Stimulated activated CD8-positive, alpha-beta memory T cell treated with anti-CD3 and anti-CD28 coated beads, Interleukin-15, amount 100 ng/mL, for 24 hours (primary cell): ENCODE measurements at places on chromosomes 4 and X.

- no peak for DNase-seq
These were observed 718.5 kb downstream of the SMARCA1 start for GRCh38 chrX:128804828-128805227.

DNA sequence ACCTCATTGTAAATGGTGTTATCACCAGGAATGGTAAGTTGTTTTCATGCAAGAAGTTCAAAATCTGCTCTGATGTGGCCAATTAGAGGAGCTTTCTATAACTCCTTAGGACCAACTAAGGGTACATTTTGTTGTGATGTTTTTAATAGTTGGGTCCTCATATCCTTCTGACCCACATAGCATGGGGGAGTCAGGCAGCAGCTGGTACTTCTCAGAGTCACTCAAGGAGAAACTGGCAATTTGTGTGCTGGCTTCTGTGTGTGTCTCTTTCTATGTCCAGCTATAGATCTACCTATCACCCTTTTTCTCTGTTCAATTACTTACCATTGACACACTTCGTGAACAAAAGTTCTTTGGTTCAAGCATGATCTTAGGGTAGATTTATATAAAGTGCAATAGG is 194.3 kb upstream of the TENM3 start:
- no peak for DNase-seq

DNA sequence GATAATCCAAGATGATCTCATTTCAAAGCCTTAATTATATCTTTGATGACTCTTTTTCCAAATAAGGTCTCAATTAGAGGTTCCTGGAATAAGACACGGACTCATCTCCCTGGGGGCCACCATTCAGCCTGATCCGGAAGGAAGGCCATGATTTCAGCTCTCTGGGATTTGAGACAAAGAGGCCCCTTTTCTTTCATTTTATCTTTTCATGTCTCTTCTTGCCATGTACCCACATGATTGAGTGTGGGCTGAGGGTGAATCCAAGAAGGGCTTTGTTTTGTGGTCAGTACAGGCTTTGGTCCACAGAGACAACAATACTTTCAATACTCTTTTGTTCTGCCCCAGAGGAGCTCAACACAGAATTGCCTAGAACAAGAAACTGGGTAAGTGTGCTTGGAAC is 261.2 kb downstream of the TRIML1 start:
- no peak for DNase-seq

- no peak for DNase-seq
These were observed 10.3 kb downstream of the AFAP1 start for GRCh38 chr4:7929118-7929951.

- DNase-seq = no peak
These were observed 85.1 kb downstream of the PDLIM5 start for GRCh38 chr4:94536649-94537469.

DNA sequence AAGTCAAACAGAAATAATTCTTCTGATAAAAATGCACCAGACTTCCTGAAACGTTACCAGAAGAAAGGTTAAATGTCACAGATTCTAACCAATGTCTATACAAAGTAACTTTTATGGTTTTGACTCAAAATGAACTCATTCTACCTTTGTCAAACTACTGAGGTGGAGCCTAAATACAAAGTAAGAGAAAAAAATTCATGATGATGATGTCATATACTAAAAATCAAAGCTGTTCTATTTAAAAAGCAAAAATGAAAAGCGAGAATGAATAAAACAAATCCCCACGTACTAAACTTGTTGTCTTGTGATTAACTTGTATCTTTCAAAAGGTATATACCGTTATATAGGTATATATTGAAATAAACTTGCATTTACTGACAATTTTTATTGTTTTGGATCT is 21.7 kb downstream of the GNPDA2 start:
- no peak for DNase-seq

GRCh38 chr4:100257567-100257966 is 67.3 kb upstream of the DDIT4L start:
- DNase-seq = no peak

DNA sequence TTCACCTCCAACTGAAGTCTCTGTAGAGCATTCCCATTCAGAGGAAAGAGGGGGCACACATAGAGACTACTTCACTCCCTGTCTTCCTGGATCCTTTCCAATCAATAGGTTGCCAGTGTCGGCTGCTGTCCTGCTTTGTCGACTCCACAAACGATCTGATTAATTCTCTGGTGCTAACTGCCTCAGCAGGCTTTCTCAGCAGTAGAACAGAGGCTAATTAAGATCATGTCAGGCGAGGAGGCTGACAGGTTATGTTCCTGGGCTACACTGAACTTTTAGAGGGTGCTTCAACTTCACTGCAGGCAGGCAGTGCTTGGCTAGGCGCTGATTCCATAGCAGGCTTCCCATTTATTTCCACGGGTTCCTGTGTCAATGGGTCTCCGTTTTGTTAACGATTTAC is 79.2 kb downstream of the GRIA3 start:
- no peak for DNase-seq

GRCh38 chr4:104815665-104816064 is 321.0 kb upstream of the CXXC4 start:
- DNase-seq = no peak

DNA sequence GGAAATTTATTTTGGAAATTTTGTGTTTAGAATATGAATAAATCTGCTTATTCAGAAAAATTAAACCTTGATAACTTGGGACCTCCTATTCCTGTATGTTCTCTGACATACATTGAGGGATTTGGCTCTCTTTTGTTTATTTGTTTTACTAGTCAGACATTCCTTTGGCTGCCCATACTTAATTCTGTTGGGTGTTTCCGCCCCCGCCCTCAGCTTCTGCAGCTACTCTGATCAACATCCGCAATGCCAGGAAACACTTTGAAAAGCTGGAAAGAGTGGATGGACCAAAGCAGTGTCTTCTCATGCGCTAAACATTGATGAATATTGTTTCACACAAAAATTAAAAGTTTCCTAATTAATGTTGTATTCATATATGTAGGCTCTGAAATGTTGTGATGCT is 40.5 kb downstream of the RRAGB start:
- DNase-seq = no peak

DNA sequence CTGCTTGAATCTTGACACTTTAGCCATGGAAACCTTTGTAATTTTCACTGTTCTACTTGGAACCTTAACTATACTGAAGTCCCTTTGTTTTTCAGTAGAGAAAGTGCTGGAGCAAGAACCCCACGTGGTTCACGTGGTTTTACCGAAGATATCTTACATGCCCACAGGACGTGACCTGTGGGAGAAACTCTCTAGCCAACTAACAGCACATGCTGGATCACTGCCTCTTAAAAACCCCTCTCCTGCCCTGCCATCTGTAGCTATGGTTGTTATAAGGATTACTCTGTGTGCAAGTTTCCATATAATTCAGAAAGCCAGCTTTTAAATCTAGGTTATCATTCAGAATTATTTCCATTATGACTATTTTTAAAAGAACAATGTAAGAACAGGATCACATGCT is 30.2 kb downstream of the SPANXD start:
- DNase-seq = no peak

- no peak for DNase-seq
These were observed 103.0 kb downstream of the HHIP start for GRCh38 chr4:144748814-144749555.

DNA sequence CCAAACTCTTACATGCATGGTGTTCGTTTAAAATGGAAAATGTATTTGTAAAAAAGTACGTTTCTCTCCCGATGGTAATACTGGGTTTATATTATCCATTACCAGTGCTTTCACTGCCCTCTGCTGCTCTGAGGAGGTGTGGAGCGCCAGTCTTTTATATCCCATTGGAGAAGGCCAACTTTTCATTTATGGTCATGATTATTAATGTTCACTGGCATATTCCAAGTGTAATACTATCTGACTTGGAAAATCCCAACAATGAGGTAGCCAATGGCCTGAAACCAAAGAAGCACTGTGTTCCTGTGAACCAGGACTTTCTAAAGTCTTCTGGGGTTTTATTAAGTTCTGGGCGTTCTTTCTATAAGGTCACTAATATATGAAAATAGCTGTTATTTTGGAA is 80.7 kb downstream of the SYNPO2 start:
- no peak for DNase-seq

GRCh38 chrX:16103625-16104024 is 19.7 kb upstream of the GRPR start:
- DNase-seq = no peak

DNA sequence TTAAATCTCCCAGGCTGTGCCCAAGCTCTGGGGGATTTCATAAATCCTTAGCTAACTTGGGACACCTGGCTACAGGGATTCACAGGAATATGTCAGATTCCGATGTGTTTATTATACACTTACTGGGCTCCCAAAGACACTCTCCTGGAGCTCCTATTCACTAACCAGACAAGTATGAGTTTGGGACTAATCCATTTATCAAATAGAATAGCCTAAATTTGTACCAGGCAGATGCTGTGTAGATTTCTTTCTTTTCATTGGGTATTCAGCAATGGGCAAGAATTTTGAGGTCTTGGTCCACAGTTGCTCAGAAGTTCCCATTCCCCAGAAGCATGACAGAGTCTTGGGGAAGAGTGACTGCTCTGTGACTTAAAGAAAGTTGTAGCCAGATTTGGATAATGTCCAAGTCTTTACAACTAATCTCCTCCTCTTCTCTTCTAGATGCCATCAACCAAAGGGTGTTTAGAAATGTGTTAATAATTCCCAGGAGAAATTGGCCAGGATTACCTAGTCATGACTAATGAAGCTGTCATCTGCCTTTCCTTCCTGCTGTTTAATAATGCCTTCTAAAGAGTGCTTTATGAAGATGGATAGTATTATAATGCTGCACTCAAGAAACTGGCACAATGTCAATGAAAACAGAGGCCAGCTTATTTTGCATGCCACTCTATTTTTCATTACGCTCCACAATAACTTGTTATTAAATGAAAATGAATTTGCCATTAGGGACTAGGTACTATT is 120.9 kb downstream of the CHIC2 start:
- DNase-seq = no peak

DNA sequence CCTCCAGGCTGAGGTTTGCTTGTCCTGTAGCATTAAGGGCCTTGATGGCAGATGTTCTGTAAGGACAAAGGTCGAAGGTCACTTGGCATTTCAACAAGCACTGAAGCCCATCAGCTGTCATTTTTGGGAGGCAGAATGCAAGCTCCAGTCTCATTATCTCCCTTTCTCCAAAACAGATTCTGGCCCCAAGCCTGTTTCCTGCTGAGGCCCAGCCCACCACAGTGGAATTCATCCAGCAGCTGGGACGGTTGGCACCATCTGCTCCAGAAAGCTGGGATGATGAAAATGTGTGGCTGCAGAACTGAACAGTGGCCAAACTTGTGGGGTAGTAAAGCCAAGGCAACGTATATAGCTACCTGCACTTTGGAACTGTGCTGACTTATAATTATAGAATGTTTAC is 17.7 kb upstream of the PPEF2 start:
- no peak for DNase-seq

DNA sequence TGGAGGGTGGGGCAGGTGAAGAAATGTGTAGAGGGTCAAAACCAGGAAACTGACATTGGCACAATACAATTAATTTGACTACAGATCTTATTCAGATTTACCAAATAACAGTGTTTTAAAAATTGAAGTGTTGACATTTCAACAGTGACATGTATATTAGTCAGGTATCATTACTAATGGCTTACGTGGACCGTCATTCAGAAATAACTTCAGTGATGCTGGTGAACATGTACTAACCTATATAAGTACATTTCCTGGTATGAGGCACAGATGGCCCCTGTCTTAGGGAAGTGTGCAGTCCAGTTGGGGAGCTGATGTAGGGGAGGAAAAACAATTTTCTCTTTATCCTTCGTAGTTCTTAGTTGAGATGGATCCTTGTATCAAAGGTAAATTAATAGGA is 22.3 kb upstream of the MAOA start:
- no peak for DNase-seq

GRCh38 chr4:45241976-45242375 is 515.6 kb upstream of the GNPDA2 start:
- no peak for DNase-seq

GRCh38 chrX:19678941-19679340 is 163.6 kb upstream of the MAP3K15 start:
- no peak for DNase-seq

DNA sequence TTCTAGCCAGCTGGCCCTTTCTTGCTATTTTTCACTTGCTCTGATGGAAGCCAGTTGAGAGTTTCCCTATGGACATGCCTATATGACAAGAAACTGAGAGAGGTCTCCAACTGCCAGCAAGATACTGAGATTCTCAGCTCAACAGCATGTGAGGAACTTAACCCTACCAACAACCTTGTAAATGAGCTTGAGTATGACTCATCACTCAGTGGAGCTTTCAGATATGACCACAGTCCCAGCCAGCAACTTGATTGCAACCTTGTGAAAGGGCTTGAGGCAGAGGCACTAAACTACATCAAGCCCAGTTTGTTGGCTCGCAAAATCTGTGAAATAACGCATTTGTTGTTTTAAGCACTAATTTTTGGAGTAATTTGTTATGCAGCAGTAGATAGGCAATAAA is 175.8 kb downstream of the COMMD8 start:
- DNase-seq = no peak

DNA sequence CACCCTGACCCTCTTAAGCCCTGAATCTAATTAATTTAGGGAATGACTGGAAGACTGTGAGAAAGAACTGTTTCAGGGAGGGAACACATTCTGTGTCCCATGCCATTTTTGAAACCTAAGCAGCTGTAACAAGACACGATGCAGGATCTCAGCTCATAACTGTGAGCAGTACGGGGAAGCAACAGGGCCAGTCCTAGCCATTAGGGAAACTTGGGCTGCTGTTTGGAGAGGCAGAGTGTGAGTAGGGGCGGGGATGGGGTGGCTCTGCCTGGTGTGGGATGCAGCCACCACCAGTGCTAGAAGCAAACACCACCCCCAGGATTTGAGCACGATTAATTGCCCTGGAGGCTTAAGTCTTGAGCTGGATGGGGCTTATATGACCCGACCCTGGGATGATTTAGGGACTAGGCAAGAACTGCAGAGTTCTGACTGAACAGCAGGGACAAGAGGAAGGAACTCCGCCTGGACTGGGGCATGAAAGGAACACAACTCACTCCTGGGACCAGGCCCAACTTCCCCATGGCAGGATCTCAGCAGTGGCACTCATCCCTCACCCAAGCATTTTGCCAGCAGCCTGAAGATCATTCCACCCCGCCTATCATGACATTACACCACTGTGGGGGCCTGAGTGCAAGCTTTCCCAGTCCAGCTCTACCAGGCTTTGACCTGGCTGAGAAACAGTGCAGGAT is 43.1 kb downstream of the ATRX start:
- DNase-seq = no peak

GRCh38 chr4:80006935-80007744 is 65.9 kb downstream of the ANTXR2 start:
- no peak for DNase-seq

GRCh38 chr4:6232836-6233785 is 32.8 kb upstream of the JAKMIP1 start:
- DNase-seq = no peak

GRCh38 chr4:171774642-171775190 is 38.5 kb upstream of the GALNTL6 start:
- no peak for DNase-seq

- DNase-seq = no peak
These were observed 29.3 kb downstream of the RGS12 start for GRCh38 chr4:3322059-3322550.
